Fibroblast of mammary gland (primary cell): ENCODE measurements at places on chromosomes 7 and 10.
A peak's percentile ranks its signal among the peaks of the same experiment; 100 is the strongest.

DNA sequence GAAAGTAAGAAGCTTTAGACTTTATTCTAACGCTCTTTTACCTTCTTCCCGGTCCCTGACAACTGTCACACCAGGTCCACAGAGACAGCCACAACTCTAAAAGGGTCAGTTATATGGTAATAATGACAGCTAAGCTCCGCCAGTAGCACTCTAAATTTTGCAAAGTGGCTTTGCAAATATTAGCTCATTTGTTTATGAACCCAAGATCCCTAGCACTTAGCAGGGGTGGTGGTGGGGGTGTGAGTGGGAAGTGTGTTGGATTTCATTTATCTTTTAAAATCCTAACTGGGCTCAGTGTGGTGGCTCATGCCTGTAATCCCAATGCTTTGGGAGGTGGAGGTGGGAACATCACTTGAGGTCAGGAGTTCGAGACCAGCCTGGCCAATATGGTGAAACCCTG is 34.8 kb upstream of the SDK1 start:
- no peak for DNase-seq

DNA sequence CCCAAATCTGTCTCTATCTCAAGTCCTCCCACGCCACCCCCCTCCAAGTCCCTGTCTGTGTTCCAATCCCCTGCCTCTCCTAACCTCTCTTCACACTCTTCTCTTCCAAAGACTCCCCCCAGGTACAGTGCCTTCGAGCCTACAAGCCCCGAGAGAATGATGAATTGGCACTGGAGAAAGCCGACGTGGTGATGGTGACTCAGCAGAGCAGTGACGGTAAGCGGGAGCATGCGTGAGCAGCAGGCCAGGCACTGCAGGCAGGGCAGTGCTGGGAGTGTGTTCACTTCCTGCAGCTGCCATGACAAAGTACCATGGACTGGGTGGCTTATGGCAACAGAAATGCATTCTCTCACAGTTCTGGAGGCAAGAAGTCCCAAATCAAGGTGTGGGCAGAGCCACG is 23.4 kb downstream of the ARHGEF5 start:
- DNase-seq, result peak; percentile 16

- DNase-seq, result no peak
Measured at GRCh38 chr7:135168489-135169140, 1.9 kb downstream of the CYREN start.

- peak; percentile 61 for DNase-seq
Measured at GRCh38 chr7:23696916-23697441, 13.0 kb upstream of the STK31 start.

DNA sequence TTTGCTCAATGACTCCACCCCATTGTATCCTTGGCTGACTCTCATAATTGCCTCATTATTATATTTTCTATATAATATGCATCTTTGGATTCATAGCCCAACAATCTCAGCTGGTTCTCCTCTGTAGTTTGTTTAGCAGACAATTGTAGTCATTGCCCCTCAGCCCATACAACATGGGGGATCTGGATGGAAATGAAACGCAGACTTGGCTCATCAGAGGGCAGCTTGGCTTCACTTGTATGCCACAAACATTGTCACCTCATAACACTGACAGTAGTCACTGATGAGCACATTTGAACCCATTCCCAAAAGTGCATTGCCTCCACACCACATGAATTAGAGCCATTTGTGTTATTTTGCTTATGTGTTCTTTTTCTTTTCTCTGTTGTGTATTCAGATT is 963.8 kb downstream of the LRMDA start:
- DNase-seq, result no peak

GRCh38 chr7:85275204-85275603 is 88.3 kb upstream of the SEMA3D start:
- no peak for DNase-seq

DNA sequence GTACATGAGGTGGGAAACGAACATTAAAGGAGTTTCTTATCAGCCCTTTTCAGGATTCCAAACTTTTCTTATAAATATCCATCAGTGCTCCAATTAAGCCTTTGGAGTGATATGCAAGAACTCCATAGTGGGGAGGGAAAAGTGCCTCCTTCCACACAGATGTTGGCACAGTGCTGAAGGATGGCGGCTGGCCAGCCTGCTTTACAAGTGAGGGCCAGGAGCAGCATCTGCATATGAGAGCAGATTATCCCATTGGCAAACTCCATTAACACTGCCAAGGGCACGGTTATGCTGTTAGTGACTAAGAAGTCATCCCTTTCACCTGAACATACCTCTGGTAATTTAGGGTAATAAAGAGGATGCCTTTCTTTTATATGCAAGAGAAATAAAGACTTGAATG is 543.1 kb downstream of the CNTNAP2 start:
- no peak for DNase-seq

- no peak for DNase-seq
Measured at GRCh38 chr7:77878500-77878899, 79.9 kb downstream of the PHTF2 start.

- no peak for DNase-seq
Measured at GRCh38 chr10:120700426-120700825, 150.7 kb upstream of the WDR11 start.

GRCh38 chr10:97169063-97169462 is 16.7 kb downstream of the SLIT1 start:
- DNase-seq, result no peak

DNA sequence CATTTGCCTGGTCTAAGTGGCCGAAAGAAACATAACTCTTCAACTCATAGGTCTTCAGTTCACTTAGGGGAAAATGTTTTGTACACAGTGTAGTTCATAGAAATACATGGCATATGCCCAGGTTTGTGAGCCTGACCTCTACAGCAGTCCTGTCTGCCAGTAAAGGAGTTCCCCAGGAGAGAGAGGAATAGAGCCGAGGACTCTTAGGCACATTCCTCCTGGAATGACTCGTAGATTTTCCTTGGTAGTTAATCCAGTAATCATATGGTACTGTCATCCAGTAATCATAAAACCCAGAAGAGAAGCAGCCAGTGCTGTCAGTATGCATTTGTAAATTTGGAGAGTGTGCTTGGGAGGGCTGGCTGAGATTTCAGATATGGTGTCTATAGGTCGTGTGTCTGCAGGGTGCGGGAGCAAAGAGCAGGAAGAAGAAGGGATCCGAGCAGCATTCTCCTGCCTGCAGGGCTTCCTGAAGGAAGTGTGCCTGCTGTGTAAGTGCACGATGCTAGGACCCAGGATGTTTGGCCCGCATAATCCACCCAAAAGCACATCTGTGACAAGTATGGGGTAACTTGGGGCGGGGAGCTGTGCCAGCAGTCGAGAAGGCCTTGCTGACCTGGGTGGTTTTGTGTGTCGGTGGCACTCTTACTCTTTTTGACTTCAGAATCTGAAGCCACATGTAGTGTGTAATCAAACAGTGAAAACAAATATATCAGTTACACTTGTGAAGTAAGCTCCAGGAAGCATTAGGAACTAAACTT is 13.9 kb downstream of the EIF4H start:
- DNase-seq, result peak; percentile 56

DNA sequence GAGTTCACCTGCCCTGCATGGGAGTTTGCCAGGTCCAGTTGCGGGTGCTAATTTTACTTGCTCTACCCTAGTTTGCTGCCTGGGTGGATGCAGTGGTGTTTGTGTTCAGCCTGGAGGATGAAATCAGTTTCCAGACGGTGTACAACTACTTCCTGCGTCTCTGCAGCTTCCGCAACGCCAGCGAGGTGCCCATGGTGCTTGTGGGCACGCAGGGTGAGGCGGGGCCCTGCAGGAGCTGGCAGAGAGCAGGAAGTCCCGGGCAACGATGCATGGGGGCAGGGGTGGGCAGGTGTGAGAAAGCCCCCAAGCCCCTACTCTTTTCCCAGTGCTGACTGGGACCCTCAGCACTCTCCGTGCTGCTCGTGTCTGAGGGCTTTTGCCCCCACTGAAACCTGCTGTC is 31.3 kb downstream of the AGAP3 start:
- DNase-seq, result no peak

DNA sequence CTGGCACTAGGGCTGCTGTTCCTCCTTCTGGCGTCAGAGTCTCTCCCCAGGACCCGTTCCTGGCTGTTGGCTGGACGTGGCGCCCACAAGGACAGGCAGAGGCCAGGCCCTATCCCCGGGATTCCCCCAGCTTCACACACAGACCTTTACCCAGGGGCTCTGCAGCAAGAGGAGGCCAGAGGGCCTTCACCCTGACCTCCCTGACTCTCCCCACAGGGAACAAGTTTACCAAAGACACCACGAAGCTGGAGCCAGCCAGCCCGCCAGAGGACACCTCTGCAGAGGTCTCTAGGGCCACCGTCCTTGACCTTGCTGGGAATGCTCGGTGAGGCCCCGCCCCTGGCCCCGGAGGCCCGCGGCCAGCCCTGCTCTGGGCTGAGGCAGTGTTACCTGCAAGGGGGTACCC is 82.2 kb downstream of the GTF2IRD1 start:
- no peak for DNase-seq

GRCh38 chr7:64685091-64685490 is 19.2 kb downstream of the ZNF107 start:
- no peak for DNase-seq

DNA sequence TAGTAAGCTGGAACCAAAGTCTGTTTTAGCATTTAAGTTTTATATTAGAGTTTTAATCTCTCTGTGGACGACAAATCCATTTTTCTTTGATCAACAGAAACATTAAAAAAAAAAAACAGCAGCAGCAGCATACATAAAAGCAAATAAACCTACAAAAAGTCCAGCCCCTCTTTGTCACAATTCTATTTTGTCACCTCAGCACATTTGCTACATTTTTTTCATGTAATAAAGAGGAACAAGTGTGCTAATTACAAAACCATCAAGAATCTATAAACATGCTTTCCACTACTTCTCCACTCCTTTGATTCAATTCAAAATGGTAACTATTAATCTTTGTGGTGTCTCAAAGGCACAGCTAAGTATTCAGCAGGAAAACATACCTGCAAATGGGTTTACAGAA is 259.8 kb upstream of the GNAI1 start:
- DNase-seq, result no peak

DNA sequence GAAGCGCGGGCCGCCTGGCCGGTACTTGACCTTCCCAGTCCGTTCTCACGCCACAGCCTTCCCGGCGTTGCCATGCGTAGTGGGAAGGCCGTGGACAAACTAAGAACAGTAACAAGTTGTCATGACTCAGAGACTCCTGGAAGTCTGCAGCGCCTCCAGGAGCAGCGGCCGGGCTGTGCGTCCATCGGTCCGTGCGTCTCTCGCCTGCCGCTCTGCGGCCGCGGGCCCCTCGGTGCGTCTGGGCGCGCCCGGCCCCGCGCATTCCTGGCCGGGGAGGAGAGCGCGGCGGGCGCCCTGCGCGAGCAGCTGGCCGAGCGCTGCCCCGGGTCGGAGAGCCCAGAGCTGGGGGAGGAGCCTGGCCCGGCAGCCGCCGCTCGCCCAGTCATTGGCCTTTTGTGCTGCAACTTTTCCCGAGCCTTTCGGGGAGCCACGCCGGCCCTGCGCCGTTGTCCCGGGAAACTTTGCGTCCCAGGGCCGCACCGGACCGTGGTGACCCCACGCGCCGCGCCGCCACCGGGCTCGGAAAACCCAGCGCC is 123.7 kb downstream of the TACC2 start:
- DNase-seq, result peak; percentile 95

- DNase-seq, result no peak
Measured at GRCh38 chr7:140446467-140446866, 32.8 kb downstream of the MKRN1 start.

GRCh38 chr10:76560338-76560737 is 1077.3 kb downstream of the KCNMA1 start:
- DNase-seq, result no peak
